Astrocyte (in vitro differentiated cells and primary cell): ENCODE measurements at places on chromosomes 11 and 22.

GRCh38 chr22:30182350-30182745, 64.2 kb downstream of the LIF start:
- H3K4me3 ChIP-seq, result no peak overlapping the region
- peak; percentile 39 for DNase-seq
- H3K27me3 ChIP-seq, result no peaks in the 10 kb centered on the region
- H3K27ac ChIP-seq, result no peak overlapping the region
- H3K36me3 ChIP-seq, result no peaks in the 10 kb centered on the region

- no peak overlapping the region for H3K27ac ChIP-seq
- H3K4me1 ChIP-seq, result no peaks in the 10 kb centered on the region
- no peaks in the 10 kb centered on the region for H3K36me3 ChIP-seq
- DNase-seq, result no peak
- H3K4me3 ChIP-seq, result no peak overlapping the region
- H3K27me3 ChIP-seq, result no peaks in the 10 kb centered on the region
Observed at GRCh38 chr11:90512846-90513245, 290.0 kb upstream of the CHORDC1 start.

DNA sequence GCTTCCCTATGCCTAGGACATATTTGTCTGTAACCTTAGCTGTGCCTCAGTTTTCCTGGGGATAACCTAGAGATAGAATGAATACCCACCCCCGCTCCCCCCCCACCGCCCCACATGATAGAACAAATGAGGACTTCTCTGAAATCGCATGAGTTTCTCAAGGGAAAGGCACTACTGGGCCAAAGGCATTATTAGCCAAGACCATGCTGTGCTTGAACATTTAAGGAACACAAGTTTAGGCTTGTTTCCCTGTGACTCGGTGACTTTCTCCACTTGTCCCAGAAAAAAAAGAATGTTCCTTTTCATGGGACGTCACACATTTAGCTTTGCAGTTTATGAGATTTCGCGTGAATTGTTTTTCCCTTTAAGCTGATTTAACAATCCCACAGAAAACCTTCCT, 51.4 kb upstream of the CRTAM start:
- H3K27me3 ChIP-seq, result no peaks in the 10 kb centered on the region
- H3K4me3 ChIP-seq, result no peak overlapping the region
- no peak overlapping the region for H3K27ac ChIP-seq
- no peak for DNase-seq
- peaks cover 34% of the 10 kb centered on the region for H3K36me3 ChIP-seq
- peaks cover 26% of the 10 kb centered on the region for H3K4me1 ChIP-seq

- no peaks in the 10 kb centered on the region for H3K27me3 ChIP-seq
- H3K36me3 ChIP-seq, result no peaks in the 10 kb centered on the region
- no peak overlapping the region for H3K4me3 ChIP-seq
- no peak for DNase-seq
Observed at GRCh38 chr11:73227571-73228211, 9.6 kb downstream of the P2RY2 start.

GRCh38 chr11:57751676-57752253, at the start of gene BTBD18:
Gene BTBD18, minus strand, starts transcription at chr11:57751819. Its CDS starts 631 bp downstream, at chr11:57751188.
- H3K4me3 ChIP-seq, result no peak within 1 kb of the TSS
- no peak for DNase-seq
- H3K27ac ChIP-seq, result no peak within 1 kb of the TSS
- no peaks in the 10 kb centered on the region for H3K4me1 ChIP-seq

GRCh38 chr11:35144136-35144741, 5.3 kb downstream of the CD44 start:
- peak overlapping the region; percentile 94 for H3K27ac ChIP-seq
- no peaks in the 10 kb centered on the region for H3K27me3 ChIP-seq
- H3K36me3 ChIP-seq, result peaks cover 12% of the 10 kb centered on the region
- DNase-seq, result peak; percentile 84

GRCh38 chr11:35265755-35266454, 126.9 kb downstream of the CD44 start:
- H3K27ac ChIP-seq, result no peak overlapping the region
- H3K36me3 ChIP-seq, result no peaks in the 10 kb centered on the region
- no peak overlapping the region for H3K4me3 ChIP-seq
- peaks cover 16% of the 10 kb centered on the region for H3K4me1 ChIP-seq
- no peak for DNase-seq

GRCh38 chr11:123111465-123111864, 49.5 kb upstream of the HSPA8 start:
- no peaks in the 10 kb centered on the region for H3K36me3 ChIP-seq
- H3K27ac ChIP-seq, result no peak overlapping the region
- no peaks in the 10 kb centered on the region for H3K4me1 ChIP-seq
- peak; percentile 46 for DNase-seq
- H3K4me3 ChIP-seq, result no peak overlapping the region
- no peaks in the 10 kb centered on the region for H3K27me3 ChIP-seq

- H3K27ac ChIP-seq, result no peak overlapping the region
- H3K36me3 ChIP-seq, result peaks cover 14% of the 10 kb centered on the region
- no peak for DNase-seq
Observed at GRCh38 chr11:62602141-62603071, 741 bp upstream of the MTA2 start.

DNA sequence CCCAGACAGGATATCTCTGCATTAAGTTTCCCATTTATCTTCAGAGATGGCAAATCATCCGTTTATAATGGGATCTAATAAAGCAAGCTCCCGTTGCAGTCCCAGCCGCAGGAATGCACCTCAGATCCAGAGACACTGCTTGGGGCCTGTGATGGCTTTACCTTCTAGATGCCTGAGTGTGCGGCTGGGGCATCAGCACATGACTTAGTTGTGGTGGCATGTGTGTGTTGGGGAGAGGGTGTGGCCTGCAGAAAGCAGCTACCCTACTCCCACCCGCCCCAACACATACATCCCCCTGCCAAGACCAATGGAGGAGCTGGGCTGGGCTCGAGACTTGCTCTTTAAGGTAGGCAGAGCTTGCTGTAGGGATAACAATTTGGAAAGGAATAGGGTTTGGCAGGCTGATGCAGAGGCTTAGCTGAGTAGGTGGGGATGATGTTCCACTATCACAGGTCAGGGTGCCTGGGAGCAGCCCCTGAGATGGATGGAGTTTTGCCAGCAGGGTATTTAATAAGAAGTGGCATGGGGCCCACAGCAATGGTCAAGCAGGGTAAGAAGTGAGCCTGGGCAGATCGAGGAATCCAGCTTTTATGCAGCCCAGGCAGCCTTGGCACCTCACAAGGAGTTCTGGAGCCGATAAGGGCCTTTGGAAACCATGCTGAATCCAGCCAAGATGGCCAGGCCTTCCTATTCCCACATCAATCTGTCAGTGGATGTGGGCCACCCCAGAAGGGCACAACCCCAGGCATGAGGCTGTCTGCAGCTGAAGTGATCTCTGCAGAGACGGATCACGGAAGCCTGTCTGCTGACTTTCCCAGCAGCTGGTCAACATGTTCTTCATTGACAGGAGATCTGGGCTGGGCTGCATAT, 601.3 kb downstream of the BUD13 start:
- H3K27me3 ChIP-seq, result no peaks in the 10 kb centered on the region
- no peak overlapping the region for H3K4me3 ChIP-seq
- H3K4me1 ChIP-seq, result no peaks in the 10 kb centered on the region
- no peaks in the 10 kb centered on the region for H3K36me3 ChIP-seq
- DNase-seq, result no peak

DNA sequence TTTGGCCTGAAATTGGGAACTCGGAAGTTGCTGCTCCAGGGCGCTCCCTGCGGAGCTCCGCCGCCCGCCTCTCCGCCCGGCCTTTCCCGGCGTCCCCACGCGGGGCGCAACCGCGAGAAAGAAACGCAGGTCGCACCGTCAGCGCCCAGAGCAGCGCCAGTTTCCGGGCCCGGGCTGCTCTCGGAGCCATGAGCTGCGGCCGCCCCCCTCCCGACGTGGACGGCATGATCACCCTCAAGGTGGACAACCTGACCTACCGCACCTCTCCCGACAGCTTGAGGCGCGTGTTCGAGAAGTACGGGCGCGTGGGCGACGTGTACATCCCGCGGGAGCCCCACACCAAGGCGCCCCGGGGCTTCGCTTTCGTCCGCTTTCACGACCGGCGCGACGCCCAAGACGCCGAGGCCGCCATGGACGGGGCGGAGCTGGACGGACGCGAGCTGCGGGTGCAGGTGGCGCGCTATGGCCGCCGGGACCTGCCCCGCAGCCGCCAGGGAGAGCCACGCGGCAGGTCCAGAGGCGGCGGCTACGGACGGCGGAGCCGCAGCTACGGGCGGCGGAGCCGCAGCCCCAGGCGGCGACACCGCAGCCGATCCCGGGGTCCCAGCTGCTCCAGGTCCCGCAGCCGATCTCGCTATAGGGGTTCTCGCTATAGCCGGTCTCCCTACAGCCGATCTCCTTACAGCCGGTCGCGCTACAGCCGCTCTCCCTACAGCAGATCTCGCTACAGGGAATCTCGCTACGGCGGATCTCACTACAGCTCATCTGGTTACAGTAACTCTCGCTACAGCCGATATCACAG, 521 bp downstream of the SRSF8 start:
- peak overlapping the region; percentile 91 for H3K4me3 ChIP-seq
- H3K36me3 ChIP-seq, result no peaks in the 10 kb centered on the region
- DNase-seq, result peak; percentile 57
- no peaks in the 10 kb centered on the region for H3K27me3 ChIP-seq

DNA sequence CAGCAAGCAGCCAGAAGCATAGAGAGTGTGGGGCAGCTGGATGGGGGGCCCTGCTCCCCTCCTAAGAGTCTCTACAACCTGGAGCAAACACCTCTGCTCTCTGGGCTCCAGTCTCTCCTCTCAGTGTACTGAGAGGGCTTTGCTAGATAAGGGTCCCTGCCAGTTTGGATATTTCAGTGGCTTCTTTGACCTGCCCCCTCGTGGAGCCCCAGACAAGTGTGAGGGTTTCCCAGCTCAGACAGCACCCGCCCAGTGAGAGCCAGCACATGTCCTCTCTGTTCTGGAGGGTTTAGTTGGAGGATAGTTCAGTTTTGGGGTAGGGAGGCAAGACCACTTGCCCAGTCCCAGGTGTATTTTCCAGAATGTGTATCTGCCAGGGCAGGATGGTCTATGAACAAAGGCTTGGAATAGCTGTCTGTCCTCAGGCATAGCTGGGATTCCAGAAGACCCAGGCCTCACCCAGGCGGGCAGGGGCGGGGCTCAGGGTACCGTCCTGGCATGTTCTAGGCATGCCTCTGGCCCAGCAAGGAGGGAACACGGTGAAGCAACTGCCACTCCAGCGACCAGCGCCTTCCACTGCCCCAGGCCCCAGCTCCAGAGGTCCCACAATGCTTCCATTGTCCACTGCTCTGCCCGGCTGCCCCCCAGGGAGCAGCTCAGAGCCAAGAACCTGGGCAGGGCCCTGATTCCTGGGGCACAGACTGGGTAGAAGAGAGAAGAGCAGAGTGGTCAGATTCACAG, 7.5 kb upstream of the MICALL1 start:
- DNase-seq, result no peak
- H3K4me1 ChIP-seq, result peaks cover 11% of the 10 kb centered on the region
- H3K27ac ChIP-seq, result no peak overlapping the region
- H3K36me3 ChIP-seq, result no peaks in the 10 kb centered on the region

- no peaks in the 10 kb centered on the region for H3K4me1 ChIP-seq
- H3K36me3 ChIP-seq, result no peaks in the 10 kb centered on the region
- H3K4me3 ChIP-seq, result no peak overlapping the region
- no peak for DNase-seq
- no peak overlapping the region for H3K27ac ChIP-seq
Observed at GRCh38 chr11:133524488-133524887, 7.8 kb downstream of the OPCML start.

GRCh38 chr22:36153501-36154422, 6.8 kb downstream of the APOL3 start:
- H3K4me1 ChIP-seq, result peaks cover 11% of the 10 kb centered on the region
- peaks cover 6% of the 10 kb centered on the region for H3K27me3 ChIP-seq
- DNase-seq, result no peak

DNA sequence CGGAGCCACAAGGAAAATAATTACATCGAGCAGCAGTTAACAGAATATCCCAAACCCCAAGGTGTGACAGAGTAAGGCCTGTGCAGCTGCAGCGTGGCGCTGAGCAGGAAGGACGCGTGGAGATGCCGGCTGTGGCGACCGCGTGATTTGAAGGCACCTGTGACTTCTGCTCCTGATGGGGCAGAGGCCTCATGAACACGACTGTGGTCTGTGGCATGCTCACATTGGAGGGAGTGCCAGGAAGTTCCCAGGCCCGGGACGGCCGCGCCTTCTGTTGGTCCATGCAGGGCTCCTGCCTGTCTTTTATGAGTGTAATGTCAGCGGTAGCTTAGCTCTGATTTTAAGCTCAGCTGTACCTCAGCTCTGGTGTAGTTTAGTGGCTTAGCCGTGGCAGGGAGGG, 50.4 kb downstream of the TPCN2 start:
- H3K36me3 ChIP-seq, result no peaks in the 10 kb centered on the region
- no peaks in the 10 kb centered on the region for H3K4me1 ChIP-seq
- H3K4me3 ChIP-seq, result no peak overlapping the region
- no peak for DNase-seq

- no peaks in the 10 kb centered on the region for H3K36me3 ChIP-seq
- H3K4me1 ChIP-seq, result peaks cover 10% of the 10 kb centered on the region
- H3K4me3 ChIP-seq, result no peak overlapping the region
- H3K27me3 ChIP-seq, result no peaks in the 10 kb centered on the region
- H3K27ac ChIP-seq, result no peak overlapping the region
Observed at GRCh38 chr11:17811352-17811751, 76.8 kb downstream of the KCNC1 start.

- H3K27ac ChIP-seq, result no peak overlapping the region
- H3K4me3 ChIP-seq, result no peak overlapping the region
- peaks cover 16% of the 10 kb centered on the region for H3K4me1 ChIP-seq
- no peak for DNase-seq
- H3K27me3 ChIP-seq, result no peaks in the 10 kb centered on the region
Observed at GRCh38 chr22:44683237-44683636, 18.8 kb upstream of the PRR5 start.

DNA sequence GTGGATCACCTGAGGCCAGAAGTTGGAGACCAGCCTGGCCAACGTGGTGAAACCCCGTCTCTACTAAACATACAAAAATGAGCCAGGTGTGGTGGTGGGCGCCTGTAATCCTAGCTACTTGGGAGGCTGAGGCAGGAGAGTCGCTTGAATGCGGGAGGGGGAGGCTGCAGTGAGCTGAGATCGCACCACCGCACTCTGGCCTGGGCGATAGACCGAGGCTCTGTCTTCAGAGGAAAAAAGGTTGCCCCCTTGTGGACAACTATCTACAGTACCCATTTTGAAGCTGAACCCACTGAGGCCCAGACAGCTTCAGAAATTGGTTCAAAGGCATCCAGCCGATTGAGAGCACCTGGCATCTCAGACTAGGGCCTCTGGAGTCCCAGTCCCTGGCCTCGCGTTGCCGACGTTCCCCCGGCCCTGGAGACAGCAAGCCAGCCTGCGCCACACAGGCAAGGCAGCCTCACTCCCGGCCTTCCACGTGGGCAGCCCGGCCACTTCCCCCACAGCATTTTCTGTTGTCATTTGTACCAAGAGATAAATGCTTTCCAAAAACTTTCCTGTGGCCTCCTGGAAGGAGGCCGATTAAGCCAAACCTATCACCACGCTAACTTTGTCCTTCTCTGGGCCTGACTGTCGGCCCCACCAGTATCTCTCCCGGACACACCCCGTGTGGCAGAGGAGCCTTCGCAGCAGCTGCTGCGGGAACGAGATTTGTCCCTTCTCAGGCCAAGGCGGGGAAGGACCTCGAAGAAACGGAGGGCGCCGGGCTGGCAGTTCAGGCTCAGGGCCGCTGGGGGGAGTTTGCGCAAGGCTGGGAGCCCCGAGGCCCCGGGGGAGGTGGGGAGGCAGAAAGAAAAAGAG, 82.8 kb downstream of the FLI1 start:
- no peak overlapping the region for H3K4me3 ChIP-seq
- H3K36me3 ChIP-seq, result no peaks in the 10 kb centered on the region
- H3K27ac ChIP-seq, result no peak overlapping the region
- H3K4me1 ChIP-seq, result no peaks in the 10 kb centered on the region
